ENCODE measurements at places on chromosomes 1 and 21. TPM values are rescaled to one million over a fixed set of nuclear protein-coding genes. Genes with fewer than 3 reads are reported as not detected.

BNIPL gene
- 10.5 TPM for total RNA-seq

- no peak for DNase-seq
These were observed 1530.9 kb upstream of the TPTE start for GRCh38 chr21:8990326-8991087.

GRCh38 chr1:235450433-235450832 is 53.8 kb downstream of the B3GALNT2 start:
- no peak for DNase-seq

DNA sequence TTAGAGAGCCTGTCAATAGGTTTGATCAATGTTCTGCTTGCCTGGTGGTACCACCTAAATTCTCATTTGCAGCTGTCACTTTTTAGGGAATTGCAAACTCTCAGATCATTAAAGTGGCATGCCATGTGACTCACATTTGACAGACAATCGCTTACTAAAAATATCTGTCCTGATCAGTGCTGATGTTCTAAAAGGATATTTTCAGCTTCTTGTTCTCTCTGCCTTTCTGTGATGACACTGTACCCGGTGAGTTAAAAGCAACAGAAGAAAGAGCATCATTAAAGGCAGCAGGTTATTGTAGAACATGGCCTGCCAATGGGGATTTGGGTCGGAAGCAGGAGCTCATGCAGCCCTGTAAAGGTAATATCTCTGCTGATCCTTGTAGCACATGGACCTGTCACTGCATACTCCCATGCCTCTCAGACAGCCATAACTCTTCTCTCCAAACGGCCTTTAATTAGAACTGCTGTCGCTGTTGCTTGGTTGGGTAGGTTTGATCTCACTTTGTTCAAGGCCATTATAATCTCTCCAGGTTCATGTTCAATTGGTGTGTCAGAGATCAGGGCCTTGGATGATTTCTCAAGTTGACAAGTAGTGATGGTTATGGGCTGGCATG is 441.3 kb upstream of the DEPDC1 start:
- DNase-seq, result no peak

GRCh38 chr1:27527890-27528817 is 38.2 kb upstream of the WASF2 start:
- DNase-seq, result no peak

DNA sequence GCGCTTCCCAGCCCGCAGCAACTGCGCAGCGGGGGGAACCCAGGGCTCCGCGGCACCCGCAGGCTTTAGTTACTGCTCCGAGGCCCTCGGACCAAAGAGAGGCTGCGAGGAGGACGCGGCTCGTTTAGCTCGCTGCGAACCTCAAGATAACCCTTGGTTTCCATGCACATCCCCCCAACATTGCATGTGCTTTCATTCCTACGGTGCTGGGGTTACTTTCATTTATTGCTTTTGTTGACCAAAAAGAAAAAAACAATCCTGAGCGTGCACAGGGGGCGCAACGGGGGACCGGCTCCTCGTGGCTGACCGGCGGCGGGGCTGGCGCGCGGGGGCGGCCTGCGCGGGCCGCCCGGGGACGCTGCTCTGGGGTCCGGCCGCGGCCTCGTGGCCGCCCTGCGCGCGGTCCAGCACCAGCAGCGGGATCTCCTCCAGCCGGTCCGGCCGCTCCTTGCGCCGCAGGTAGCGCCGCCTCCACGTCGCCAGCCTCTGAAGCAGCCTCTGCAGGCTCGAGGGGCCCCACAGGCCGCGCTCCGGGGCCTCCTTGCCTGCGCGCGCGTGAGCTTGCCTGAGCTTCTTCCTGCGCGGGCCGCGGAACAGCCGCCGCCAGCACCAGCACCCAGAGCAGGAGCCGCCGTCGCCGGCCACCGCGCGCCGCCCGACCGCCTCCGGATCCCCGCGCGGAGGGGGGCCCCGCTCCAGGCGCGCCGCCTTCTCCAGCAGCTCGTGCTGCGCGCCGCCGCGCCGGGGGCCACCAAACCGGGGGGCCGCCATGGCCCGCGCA is 77.4 kb downstream of the DESI2 start:
- no peak for DNase-seq

DNA sequence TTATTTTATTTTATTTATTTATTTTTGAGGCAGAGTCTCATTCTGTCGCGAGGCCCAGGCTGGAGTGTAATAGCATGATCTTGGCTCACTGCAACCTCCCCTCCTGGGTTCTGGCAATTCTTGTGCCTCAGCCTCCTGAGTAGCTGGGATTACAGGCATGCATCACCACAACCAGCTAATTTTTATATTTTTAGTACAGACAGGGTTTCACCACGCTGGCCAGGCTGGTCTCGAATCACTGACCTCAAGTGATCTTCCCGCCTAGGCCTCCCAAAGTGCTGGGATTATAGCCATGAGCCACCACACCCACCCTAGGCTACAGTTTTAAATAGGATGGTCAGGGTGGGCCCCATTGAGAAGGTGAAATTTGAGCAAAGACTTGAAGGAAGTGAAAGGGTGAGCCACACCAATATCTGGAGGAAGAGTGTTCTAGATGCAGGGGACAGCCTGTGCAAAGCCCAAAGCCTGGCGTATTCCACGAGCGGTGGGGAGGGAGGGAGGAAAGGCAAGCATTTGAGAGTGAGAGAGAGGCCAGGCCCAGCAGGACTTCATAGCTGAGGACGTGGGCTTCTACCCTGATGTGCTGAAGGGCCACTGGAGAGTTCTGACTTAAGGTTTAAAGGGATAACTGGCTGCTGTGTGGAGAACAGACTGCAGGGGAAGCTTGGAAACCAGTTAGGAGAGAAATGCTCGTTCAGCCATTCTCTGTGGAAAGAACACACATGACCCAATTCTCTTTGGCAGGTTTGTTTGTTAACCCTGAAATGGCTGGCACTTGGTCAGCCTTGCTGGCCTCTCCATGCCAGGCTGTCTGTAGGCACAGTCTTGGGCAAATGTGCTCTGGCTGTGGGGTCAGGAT is 62.6 kb upstream of the FAM20B start:
- DNase-seq, result no peak

DNA sequence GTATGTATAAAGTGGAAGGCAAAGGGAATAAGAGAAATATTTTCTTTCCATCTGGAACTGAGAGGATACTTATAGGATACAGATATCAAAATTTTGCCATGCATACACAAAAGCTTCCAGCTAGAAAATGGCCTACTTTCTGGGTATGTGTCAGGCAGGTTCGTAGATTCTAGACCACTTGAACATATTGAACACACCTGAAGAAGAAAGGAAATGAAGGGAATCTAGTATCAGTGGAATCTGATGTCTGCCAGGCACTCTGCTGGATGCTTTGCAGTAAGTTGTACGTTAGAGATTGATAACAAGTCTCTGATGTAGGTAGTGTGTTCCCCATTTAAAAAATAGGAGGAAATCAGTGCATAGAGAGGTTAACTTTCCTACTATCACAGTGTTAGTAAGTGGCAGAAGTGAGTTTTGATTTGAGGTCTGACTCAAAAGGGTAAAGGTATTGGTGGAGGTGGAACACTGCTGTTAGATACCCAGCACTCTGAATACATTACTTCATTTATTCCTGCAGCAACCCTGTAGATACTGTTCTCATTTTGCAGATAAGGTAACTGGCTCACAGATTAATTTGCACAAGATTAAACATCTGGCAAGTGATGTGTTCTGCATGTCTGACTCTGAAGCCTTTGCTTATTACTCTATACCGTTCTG is 3.0 kb downstream of the CAMSAP2 start:
- DNase-seq, result no peak

DNA sequence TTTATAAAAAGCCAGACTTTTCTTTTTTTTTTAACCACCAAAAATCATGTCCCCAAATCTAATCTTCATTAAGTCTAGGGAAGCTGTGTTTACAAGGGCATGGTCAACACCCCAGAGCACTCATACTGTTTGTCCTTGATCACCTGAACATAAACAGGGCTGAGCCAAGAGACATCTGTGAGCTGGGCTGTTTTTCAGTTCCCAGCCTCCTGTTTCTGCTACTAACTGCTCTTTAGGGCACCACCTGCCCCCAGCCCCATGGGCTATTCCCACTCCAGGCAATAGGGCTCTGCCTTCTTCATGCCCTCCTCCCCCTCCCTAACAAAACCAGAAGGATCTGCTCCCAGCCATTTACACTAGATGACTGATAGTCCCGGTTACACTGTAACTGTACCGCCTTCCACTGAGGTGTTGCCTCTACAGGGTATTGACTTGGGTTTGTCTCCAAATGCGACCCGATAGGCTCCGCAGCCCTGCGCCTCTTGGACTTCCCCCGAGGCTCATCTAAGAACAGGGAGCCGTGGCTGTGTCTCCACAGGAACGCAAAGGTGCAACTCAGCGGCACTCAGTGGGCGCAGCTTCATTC is 11.7 kb upstream of the SLC26A9 start:
- DNase-seq, result no peak
